ENCODE measurements at places on chromosomes 5 and 9.

- no peak for DNase-seq
Measured at GRCh38 chr5:142450419-142450818, 125.6 kb upstream of the SPRY4 start.

DNA sequence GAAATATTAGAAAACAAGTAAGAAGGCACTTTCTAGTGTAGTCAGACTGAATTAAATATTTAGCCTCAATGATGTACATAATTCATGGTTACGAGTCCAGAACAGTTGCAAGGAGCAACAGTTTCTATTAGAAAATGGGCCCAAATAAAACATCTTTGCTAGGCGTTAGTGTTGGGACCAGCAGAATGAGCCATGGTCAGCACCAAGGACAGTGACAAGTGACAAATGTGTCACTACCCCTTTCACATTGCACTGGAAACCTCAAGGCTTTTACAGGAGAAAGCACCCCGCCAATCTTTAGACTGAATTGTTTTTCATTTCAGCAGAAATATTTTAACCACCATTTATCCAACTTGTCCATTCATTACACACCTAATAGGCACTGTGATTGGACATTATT is 301.3 kb upstream of the ADCY2 start:
- DNase-seq, result no peak

DNA sequence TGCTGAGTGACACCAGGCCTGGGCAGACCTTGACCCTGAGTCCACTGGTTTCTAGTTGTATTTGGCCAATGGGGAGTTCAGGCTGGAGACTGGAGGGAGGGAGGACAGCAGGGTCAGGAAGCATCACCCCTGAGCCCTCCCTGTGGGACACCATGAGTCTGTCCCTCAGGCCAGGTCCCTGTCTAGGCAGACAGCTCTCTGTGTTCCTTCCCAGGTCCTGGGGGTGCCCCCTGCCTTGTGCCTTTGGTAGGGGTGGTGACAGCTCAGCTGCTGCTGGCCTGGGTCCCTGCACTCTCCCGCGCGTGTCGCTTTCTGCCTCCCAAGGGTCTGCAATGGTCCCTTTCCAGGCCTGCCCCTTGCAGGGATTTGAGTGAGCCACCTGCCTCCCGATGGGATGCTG is 125.5 kb downstream of the OLFM1 start:
- no peak for DNase-seq

DNA sequence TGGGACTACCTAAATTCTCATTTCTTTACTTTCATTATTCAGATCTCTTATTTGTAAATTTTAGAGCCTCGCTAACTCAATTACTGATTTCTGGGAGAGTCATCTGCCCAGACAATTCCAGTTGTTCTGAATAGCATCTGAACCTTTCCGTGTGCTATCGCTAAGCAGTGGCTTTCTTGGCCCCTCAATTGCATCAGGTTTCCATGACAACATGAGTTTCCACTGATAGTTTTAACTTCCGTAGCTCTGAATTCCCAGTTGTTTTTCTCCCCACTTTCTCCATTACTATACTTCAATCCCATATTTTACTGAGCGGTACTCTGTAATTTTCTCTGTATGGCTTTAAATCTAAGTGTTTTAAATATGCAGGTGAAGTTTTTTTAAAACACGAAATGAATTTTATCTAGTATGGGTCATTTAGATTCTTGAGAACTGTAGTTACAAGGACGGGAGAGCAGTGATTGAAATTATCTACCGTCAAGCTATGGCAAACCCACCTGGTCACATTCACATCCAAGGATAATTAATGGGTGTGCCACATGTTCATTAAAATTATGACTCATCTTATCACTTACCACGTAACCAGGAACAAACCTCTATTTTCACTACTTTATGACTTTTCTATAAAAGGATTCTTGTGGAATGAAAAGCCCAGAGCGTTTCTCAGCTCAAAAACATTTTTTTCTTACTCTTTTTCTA is 223.5 kb upstream of the PCSK5 start:
- DNase-seq, result no peak

DNA sequence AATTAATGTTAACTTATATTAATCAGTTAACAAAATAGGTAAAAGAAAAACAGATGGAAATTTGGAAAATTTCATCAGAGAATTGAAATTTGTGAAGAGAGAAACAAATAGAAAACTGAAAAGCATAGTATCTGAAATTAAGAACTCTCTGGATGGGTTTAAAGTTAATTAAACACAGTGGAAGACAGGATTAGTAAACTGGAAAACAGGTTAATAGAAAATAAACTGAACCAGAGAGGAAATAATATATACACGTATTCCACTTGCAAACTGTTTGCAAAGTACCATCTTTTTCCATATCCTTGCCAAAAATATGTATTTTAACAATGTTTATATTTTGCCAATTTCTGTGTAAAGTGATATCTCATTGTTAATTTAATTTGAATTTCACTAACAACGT is 257.5 kb downstream of the CD180 start:
- no peak for DNase-seq
